ENCODE measurements at places on chromosomes 13 and 19. TPM values are rescaled to one million over a fixed set of nuclear protein-coding genes. Genes with fewer than 3 reads are reported as not detected.

The ZNF284 gene
- 8.3 TPM for total RNA-seq

The IL17D gene
- 7.6 TPM for total RNA-seq

The CPT1C gene
- total RNA-seq, result 42.1 TPM

The EML2 gene
- 15.8 TPM for total RNA-seq

The ERCC1 gene
- total RNA-seq, result 51.2 TPM

The KLK14 gene
- not detected for total RNA-seq

The ZNF667 gene
- total RNA-seq, result 24.5 TPM

The UPF3A gene
- total RNA-seq, result 53.0 TPM

The CDC16 gene
- total RNA-seq, result 49.4 TPM

GRCh38 chr13:66207610-66208009, 1022.5 kb downstream of the PCDH9 start:
- DNase-seq, result no peak

- DNase-seq, result no peak
Measured at GRCh38 chr19:39307046-39307821, 11.0 kb downstream of the IFNL1 start.

DNA sequence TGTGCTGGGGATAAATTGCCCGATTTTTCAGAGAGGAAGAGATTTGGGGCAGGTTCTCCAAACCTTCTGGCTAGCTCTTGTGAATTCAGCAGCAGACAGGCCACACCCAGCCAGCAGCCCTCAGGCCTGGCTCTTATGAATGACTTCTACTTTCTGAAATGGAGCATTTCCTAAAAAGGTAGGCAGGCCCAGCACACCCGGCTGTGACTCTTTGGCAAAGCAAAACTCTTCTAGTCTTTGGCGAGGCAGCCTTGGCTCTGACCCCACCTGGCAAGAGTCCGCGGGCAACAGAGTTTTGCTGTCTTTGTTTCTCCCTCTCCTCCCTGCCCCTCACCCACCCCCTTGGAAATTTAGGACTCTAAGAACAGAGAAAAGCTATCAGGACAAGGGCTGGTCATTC, 221.2 kb downstream of the ZNF536 start:
- no peak for DNase-seq

- DNase-seq, result no peak
Measured at GRCh38 chr13:40351537-40352379, 314.7 kb downstream of the FOXO1 start.

- DNase-seq, result no peak
Measured at GRCh38 chr13:27822873-27823311, 30.6 kb downstream of the GSX1 start.

GRCh38 chr13:97221046-97221445, 1.1 kb upstream of the MBNL2 start:
- no peak for DNase-seq

GRCh38 chr13:99956473-99957349, 14.9 kb downstream of the ZIC5 start:
- DNase-seq, result no peak

GRCh38 chr13:45700971-45701900, 884 bp upstream of the CBY2 start:
- DNase-seq, result no peak

DNA sequence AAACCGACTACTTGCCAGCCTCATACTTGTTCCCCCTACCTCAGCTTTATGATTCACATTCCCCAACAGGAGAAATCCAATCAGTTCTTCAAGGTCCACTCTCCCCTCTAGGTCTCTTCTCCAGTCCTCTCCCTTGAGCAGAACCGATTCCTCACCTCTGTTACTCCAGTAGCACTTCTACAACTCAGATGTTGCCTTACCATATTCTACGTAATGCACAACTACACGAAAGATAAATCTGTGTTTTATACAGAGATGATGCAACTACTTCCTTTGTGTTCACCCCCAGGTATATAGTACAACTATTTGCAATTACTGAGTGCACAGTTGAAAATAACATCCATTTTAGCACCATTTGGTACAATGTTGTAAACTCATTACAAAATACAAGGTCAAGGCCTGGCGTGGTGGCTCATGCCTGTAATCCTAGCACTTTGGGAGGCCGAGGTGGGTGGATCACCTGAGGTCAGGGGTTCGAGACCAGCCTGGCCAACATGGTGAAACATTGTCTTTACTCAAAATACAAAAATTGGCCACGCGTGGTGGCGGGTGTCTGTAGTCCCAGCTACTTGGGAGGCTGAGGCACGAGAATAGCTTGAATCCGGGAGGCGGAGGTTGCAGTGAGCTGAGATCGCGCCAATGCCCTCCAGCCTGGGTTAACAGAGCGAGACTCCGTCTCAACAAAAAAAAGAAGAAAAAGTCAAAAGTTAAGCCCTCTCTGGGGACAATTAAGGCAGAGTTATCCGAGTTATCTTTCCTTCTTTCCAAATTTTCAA, 2.8 kb upstream of the WBP4 start:
- DNase-seq, result no peak

- no peak for DNase-seq
Measured at GRCh38 chr19:49336482-49337266, 1.5 kb downstream of the CD37 start.

- DNase-seq, result no peak
Measured at GRCh38 chr19:45245334-45245787, at the start of gene EXOC3L2. EXOC3L2 (minus strand) TSS chr19:45245407; CDS start chr19:45239045, 6,362 bp downstream.

- no peak for DNase-seq
Measured at GRCh38 chr13:91355099-91355825, 7.8 kb downstream of the MIR17HG start.

All from occipital lobe (tissue), 3 donors.